ENCODE measurements at places on chromosomes 12 and 14.

GRCh38 chr12:26114720-26115401 is 10.0 kb downstream of the BHLHE41 start:
- DNase-seq: no peak

GRCh38 chr14:86543521-86543920 is 1013.6 kb downstream of the FLRT2 start:
- DNase-seq: no peak

DNA sequence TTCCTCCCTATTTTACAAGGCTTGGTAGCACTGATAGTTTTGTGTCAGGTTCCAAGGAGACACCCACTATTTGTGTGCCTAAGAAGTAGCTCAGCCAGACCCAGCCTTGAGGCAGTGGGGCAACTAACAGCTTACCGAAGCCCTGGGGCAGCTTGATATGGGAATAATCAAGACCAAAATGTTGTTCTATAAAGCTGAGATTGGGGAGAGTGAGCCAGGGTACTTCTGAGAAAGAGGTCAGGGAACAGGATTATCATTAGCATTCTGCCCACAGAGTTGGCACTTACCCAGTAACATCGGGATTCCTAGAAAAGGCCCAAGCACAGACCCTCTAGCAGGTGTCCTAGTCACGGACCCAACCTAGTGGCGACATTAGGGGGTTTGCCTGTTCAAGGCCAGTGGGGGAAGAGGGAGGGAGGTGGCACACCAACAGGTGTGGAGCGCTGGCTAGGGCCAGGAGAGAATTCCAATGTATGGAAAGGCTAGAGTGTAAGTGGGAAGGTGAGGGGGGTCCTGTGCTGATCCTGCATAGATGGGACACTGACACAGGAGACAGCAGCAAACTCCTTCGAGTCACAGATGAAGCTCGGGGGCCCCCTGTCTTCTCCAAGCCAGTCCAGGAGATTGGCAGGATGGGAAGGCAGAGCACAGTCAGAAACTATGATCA is 4.9 kb downstream of the PPP1R3E start:
- DNase-seq: no peak

DNA sequence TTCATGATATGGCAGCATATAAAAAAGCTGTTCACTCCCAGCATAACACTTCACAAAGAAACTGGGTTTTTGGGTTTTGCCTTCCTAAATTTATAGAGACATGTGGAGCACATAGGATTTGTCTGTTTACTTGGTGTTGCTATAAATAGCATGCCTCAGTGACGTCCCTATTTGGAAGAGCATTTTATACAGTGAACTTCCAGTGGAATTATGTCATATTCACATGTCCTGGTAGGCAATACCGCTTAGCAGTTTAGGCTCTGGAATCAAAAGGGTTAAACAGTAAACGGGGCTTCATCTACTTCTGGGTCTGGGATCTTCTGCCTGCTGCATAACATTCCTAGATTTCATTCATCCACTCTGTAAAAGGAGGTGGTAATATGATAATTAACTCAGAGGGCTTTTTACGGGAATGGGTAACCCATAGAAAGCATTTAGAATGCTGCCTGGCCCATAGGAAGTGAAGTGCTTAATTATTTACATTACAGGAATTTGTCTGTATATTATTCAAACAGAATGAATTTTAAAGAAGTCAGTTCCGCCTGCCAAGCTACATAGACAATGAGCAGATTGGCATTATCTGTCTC is 396.1 kb downstream of the TMTC2 start:
- DNase-seq: no peak

GRCh38 chr12:70617450-70617849 is 19.8 kb downstream of the PTPRB start:
- DNase-seq: no peak

- DNase-seq: no peak
Measured at GRCh38 chr14:79166171-79166570, 996.0 kb downstream of the NRXN3 start.

- no peak for DNase-seq
Measured at GRCh38 chr14:57865403-57866198, at the start of gene SLC35F4. Gene SLC35F4 (minus strand): TSS chr14:57866092.

DNA sequence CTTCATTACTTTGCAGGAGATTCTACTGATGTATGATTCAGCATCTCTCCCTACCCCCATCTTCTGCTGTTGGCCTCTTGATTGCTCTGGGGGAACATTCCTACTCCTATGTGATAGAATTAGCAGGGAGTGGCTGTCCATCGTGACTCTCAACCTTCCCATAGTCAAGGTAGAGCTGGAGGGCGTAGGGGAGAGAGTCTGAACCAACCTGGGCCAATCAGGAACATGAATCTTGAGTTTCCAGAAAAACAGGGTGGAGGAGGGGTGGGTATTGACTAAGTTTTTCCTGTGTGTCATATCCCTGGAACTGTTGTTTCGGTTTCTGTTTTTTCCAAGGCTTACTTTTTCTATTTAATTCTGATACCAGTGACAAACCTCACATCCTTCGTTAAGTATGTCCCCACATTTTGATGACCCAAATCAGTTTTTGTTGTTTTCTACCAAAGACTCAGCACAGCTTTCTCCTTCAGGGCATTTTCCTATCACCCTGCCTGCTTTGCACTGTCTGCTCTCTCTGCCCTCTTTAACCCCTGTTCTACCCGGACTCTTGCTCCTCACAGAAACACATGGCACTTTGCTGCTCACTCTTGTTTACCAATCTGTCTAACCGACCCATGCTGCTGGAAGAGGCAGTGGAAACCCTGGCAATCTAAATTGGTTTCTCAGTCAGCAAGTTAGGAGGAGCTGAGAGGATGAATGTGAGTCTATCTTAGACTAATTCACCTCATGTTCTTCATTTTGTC is 1428.3 kb downstream of the AACS start:
- DNase-seq: no peak

- no peak for DNase-seq
Measured at GRCh38 chr12:54424224-54424623, 5.2 kb upstream of the ITGA5 start.

DNA sequence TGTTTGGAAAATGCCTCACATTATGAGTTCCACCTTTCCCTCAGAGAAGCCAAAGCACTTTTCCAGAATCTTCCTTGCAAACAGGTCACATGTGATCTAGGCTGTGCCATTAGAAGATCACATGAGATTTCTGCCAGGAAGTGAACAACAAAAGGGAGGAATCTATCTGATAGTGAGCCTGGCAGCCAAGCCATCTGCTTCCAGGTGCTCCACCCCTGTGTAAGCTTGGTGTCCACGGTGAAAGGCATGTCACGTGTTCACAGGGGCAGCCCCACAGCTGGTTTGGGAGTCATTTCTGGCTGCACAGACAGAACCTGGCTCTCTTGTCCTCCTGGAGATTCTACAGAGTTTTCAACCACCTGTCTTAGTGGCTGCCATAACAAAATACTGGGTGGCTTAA is 3.5 kb upstream of the KSR2 start:
- no peak for DNase-seq

DNA sequence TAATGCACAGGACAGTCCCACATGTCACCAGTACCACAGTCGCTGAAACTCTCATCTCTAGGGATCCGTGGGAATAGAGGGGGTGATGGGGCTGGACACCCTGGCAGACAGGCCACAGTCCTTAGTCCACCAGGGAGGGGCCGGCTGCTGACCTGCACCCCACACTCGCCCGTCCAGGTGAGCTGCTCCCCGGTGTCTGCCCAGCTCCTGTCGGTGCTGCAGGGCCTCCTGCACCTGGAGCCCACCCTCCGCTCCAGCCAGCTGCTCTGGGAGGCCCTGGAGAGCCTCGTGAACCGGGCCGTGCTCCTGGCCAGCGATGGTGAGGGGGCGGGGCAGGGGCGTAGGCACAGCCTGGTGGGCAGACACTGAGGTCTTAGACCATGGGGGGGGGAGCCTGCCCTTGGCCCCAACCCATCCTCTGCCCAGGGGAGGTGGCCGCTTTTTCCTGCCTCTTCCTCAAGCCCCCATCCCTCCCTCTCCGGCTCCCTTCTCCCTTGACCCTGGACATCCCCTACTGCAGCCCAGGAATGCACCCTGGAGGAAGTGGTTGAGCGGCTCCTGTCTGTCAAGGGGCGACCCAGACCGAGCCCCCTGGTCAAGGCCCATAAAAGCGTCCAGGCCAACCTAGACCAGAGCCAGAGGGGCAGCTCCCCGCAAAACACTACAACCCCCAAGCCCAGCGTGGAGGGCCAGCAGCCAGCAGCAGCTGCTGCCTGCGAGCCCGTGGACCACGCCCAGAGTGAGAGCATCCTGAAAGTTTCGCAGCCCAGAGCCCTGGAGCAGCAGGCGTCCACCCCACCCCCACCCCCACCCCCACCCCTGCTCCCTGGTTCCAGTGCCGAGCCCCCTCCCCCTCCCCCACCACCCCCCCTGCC is 17.1 kb upstream of the ADSS1 start:
- DNase-seq: no peak

- DNase-seq: no peak
Measured at GRCh38 chr14:72613231-72613974, 280.5 kb downstream of the DPF3 start.

DNA sequence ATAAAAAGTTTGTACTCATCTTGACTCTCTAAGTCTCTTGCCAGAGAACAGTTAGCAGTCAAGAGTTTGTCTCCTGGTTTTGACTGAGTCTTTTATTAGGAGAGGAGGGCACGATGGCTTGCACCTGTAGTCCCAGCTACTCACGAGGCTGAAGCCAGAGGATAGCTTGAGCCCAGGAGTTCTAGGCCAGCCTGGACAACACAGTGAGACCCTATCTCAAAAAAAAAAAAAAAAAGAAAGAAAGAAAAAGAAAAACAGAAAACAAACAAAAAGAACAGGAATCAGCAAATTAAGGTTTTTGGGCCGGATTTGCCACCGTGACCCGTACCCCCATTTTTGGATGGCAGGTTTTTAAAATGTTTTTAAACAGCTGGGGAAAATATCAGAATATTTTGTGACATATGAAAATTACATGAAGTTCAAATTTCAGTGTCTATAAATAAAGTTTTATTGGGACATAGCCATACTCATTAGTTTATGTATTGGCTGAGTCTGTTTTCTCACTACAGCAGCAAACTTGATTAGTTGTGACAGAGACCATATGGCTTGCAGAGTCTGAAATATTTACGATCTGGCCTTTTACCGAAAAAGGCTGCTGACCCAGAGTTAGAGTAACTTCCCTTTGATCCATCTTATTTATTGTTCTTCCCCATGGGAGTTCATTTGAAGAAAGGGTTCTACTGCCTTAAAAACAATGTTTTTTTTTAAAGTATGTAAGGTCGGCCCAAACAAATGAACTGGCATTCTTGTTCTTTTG is 31.2 kb downstream of the VEZT start:
- no peak for DNase-seq

DNA sequence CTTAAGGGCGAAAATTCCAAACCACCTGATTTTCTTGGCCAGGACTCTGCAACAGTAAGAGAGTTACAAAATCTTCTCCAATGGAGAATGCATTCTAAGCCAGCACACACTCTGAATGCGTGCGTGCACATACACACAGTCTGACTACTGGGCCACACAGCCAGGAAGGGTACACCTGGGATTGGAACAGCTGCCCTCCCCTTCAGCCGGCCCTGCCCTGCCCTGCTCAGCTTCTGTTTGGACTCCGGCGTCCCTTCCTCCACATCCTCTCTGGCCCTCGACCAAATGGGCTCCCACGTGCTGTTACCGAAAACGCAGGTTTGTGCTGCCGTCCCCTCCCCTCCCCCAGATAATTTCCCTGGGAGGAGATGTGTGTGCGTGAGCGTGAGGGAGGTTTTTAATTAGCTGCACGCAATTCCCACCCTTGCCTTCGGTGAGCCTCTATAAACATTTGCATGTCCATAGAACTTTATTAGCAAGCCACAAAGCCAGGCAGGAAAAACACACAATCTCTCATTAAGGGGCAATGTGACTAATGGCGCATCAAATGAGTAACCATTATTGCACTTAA is 43.0 kb downstream of the CCNK start:
- DNase-seq: no peak

DNA sequence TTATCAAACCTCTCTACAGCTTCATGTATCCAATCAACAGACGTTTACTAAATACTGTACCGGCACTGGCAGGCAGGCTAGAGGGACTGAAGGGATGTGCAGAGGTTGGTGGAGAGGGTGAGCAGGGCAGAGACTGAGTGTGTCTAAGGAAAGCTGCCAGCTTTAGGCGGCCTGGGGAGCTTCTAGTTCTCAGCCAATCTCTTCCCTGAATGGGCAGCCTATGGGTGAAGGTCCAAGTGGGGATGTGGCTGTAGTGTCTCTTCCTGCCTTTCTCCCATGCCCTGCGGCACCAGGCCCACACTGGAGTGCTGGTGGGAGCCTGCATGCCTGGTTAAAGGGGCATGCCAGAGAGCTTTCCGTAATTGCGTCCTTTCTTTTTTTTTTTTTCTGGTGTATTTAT is 239.8 kb downstream of the CACNA1C start:
- no peak for DNase-seq

GRCh38 chr14:105881021-105881930 is 354.9 kb downstream of the TMEM121 start:
- peak; percentile 3 for DNase-seq

DNA sequence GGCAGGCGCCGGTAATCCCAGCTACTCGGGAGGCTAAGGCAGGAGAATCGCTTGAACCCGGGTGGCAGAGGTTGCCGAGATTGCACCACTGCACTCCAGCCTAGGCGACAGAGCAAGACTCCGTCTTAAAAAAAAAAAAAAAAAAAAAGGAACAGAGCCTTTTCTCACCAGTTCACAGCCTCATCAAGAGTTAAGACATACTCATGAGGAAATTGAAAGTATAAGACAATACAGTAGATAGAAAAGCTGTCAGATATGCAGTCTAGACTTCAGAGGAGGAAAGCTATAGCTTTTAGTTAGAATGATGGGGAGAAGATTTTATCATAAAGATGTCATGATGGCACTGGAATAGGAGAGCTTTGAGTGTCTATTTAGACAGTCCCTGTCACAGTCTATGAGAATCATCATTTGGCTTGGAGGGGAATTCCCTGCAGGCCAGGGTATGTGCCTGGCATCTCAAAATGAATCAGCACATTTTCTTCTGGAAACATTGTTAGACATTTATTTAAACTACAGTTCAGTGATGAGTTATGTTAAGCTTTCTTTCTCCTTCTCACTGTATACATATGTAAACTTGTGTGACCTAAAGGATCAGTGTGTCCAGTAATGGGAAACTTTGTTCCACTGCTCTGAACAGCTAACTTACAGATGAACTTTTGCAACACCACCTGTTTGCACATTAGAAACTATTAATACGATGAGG is 2.9 kb upstream of the RAB35 start:
- no peak for DNase-seq

All from activated gamma-delta T cell treated with Interleukin-2 at 50 U/mL for 16 hours (primary cell).